Activated gamma-delta T cell treated with Interleukin-2 at 50 U/mL for 16 hours (primary cell): ENCODE measurements at places on chromosomes 7 and 10.

DNA sequence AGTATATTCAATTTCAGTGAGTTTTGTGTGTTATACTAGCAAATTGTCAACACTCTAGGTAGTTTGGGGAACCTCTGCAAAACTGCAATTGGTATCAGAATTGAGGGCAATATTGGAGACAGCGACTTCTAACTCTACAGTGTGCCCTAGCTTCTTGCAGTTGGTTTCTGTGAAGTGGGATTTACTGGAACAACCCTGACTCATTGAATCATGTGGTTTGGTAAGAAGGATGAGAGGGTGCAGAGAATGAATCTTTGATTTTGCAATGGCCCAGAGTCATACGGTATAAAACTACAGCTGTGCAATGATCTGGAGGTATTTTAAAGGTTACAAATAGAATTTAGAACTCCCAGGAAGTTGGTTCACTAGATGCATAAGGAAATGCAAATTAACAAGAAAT, 129.1 kb upstream of the PPP1R3A start:
- DNase-seq, result no peak

GRCh38 chr10:80529604-80530003, 8.1 kb upstream of the SH2D4B start:
- peak; percentile 62 for DNase-seq

DNA sequence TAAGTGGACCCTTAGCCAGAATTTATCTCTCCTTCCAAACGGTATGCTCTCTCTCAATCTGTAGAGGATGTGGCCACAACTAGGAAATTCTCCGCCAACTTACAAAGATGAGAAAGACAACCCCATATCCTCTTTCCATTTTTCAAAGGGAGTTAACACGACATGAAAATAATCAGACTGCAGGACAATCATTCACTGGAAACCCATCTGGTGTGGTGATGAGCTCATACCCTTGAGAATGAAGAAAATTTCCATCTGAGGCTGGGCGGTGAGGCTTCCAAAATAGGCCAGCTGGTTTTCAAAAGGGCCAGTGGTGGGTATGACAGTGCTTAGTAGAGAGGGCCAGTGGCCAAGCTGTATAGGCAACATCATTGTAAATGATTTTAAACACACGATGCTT, 369.6 kb downstream of the FRMD4A start:
- no peak for DNase-seq

- no peak for DNase-seq
These were observed 34.6 kb upstream of the SLC35G1 start for GRCh38 chr10:93859049-93859655.

DNA sequence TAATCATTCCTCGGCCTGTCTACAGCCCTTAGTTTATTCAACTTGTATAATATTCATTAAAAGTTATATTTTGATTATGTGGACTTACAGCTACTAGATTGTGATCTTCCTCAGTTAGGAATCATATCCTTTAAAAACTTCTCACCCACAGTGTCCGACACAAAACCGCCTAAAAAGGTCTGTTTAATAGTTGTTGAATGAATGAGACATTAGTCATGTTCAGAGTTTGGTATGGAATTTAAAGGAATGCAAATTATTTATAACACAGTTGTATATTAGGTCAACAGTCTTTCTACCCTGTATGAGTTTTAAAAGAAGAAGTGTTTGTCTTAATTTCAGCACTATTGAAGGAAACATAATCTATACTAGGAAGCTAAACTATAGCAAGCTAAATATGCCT, 390.0 kb downstream of the ARL4A start:
- no peak for DNase-seq

GRCh38 chr7:3028071-3028757, 15.5 kb downstream of the CARD11 start:
- DNase-seq, result no peak
